ENCODE measurements at places on chromosomes 6 and 20. TPM values are rescaled to one million over a fixed set of nuclear protein-coding genes. Genes with fewer than 3 reads are reported as not detected.

GRCh38 chr6:16630026-16630643, 131.1 kb downstream of the ATXN1 start:
- H3K36me3 ChIP-seq: no peaks in the 10 kb centered on the region
- H3K4me3 ChIP-seq: no peak overlapping the region
- H3K4me1 ChIP-seq: no peaks in the 10 kb centered on the region
- H3K27ac ChIP-seq: no peak overlapping the region

- no peaks in the 10 kb centered on the region for H3K36me3 ChIP-seq
- H3K27ac ChIP-seq: no peak overlapping the region
- no peak for DNase-seq
- H3K27me3 ChIP-seq: no peaks in the 10 kb centered on the region
- H3K4me3 ChIP-seq: no peak overlapping the region
Observed at GRCh38 chr20:21430020-21430419, 32.7 kb upstream of the NKX2-4 start.

DNA sequence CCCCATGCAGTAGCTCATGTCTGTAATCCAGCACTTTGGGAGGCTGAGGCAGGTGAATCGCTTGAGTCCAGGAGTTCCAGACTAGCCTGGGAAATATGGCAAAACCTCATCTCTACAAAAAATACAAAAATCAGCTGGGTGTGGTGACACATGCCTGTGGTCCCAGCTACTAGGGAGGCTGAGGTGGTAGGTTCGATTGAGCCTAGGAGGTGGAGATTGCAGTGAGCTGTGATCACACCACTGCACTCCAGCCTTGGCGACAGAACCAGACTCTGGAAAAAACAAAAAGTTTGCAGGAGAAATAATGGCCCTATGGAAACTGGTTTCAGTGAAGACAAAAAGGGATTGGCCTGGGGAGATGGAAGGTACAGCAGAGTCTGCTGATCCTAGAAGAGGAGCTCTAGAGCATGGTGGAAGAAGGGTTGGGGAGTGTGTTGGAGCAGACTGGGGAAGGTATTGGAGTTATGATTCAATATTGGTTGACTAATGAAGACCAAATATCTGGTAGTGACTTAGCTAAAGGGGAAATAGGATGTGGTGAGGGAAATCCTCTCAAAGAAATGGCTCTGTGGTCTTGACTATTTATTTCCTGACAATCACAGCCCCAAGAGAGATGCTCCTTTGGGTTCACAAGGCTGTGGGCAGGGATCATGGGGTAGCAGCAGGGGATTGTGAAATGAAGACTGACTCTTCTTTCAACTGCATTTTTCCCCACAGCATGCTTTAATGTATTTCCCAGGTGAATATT, 281.9 kb downstream of the UTRN start:
- H3K4me1 ChIP-seq: peaks cover 12% of the 10 kb centered on the region
- no peaks in the 10 kb centered on the region for H3K27me3 ChIP-seq
- DNase-seq: no peak
- no peak overlapping the region for H3K4me3 ChIP-seq
- no peaks in the 10 kb centered on the region for H3K36me3 ChIP-seq

- no peak for DNase-seq
- no peak overlapping the region for H3K4me3 ChIP-seq
- H3K27me3 ChIP-seq: no peaks in the 10 kb centered on the region
- no peaks in the 10 kb centered on the region for H3K4me1 ChIP-seq
Observed at GRCh38 chr6:89776583-89777233, 42.9 kb downstream of the MDN1 start.

- H3K27ac ChIP-seq: no peak overlapping the region
- no peak overlapping the region for H3K4me3 ChIP-seq
- no peaks in the 10 kb centered on the region for H3K36me3 ChIP-seq
- H3K4me1 ChIP-seq: peaks cover 3% of the 10 kb centered on the region
Observed at GRCh38 chr6:151551223-151551857, 57.5 kb downstream of the CCDC170 start.

DNA sequence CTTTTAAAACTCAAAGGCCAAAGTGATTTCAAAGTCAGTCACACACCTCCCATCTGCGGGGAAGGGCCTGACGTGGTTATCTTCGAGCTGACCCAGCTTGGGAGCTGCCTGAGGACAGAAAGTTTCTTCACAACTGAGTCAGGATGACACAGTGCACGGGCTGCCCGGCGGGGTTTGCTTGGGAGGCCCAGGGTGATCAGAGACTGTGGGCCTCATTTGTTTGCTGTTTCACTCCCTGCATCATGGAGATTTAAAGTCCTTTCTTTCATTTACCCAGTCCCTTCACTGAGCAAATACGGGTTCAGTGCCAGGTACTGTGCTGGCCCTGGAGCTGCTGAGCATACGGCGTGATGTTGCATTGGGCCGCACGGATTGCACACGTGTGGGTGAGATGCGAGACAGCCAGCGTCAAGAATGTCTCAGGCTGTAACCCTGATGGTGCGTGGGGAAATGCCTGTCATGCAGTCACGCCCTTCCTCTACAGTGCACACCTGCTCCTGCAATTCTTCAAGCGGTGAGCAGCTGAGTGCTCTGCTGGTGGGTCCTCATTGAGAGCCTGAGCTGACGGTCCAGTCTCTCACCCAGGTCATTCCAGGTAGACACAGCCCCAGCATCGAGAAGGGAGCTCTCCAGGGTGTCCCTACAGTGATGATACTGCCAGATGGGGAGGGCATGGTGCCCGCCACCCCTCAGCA, 82.7 kb upstream of the PMEPA1 start:
- no peaks in the 10 kb centered on the region for H3K36me3 ChIP-seq
- DNase-seq: peak; percentile 62

DNA sequence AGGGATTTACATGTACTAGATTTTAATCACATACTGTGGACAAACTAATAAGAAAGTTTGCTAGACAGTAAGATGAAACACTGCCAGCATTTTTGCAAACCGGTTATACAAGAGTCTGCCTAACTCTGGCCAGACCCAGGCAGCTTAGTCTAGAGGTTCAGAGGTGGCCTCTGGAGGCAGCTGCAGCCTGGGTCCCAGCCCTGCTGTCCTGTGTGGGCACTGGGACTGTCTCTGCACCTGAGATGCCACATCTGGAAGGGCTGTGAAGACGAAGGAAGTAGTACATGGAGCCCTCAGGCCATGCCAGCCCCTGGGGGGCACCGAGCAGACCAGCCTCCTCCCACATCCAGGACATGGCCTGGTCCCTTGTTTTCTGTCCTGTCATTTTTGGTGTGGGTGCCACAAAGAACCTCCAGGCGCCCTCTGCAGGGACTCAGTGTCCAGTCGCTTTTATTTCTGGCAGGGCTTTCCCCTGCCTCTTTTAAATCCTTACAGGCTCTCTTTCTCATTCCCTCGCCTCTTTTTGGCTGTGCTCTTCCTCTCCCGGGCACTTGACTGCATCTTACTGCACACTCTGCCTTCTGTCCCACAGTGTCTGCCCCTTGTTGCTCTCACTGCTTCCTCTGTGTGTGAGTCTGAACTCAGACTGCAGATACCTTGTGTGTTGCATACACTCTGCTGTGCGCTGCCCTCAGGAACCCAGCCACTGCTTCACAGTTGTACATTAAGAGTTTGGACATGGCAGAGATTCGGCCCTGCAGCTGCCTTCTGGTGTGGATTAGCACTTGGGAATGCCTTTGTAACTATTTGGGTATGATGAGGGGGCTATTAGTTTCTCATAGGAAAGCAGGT, 216.7 kb downstream of the ZDHHC14 start:
- H3K4me1 ChIP-seq: peaks cover 9% of the 10 kb centered on the region
- H3K36me3 ChIP-seq: no peaks in the 10 kb centered on the region
- H3K4me3 ChIP-seq: no peak overlapping the region
- H3K27me3 ChIP-seq: no peaks in the 10 kb centered on the region
- no peak overlapping the region for H3K27ac ChIP-seq

DNA sequence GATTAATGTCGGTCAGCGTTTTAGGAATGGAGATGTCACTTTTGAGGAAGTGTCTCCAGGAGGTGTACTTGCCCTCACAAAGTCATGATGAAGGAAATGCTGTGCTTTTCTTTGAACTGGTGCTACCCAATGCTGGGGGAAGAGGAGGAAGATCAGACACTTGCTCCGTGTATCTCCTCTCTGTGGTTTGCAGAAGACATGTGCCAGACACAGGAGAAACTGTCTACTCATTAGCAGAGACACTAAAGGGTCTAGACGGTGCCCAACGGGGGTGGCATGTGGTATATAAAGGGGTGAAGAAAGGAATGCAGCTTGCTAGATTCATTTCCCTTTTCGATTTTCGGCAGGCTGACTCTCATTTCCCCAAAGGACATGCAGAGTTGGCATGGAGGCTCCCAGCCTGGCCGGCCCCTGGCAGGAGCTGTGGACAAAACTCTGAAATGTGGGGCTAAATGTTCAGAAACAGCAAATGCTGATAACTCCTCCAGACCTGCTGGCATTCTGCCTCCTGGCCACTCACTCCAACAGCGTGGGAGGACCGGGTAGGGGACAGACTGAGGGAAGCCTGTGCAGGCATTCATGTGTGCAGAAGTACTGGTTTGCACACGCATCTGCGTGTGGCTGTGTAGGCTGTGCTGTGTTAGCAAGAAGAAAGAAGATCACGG, 59.6 kb upstream of the QKI start:
- H3K27ac ChIP-seq: peak overlapping the region; percentile 53
- no peaks in the 10 kb centered on the region for H3K36me3 ChIP-seq

- no peak for DNase-seq
- H3K27me3 ChIP-seq: no peaks in the 10 kb centered on the region
- H3K27ac ChIP-seq: no peak overlapping the region
- H3K36me3 ChIP-seq: no peaks in the 10 kb centered on the region
Observed at GRCh38 chr20:41228858-41229257, 88.7 kb downstream of the ZHX3 start.

DNA sequence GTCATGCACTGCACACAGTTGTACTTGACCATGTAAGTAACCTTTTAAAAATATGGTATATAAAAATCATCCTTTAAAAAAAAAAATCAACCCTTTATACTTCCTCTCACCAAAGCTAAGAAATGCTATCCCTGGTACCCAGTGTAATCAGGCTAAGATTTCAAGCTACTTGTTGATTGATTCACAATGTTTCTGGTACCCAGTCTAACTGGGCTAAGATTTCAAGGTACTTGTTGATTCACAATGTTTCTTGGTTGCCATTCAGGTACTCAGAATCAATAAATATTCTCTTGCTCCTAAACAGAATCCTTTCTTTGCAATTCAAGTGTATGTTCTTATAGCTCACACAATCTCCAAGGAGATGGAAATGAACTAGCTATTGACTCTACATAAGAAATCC, 76.4 kb downstream of the SMLR1 start:
- H3K27me3 ChIP-seq: no peaks in the 10 kb centered on the region
- H3K27ac ChIP-seq: no peak overlapping the region
- no peaks in the 10 kb centered on the region for H3K4me1 ChIP-seq
- H3K4me3 ChIP-seq: no peak overlapping the region
- no peaks in the 10 kb centered on the region for H3K36me3 ChIP-seq
- DNase-seq: no peak

- no peak for DNase-seq
- no peaks in the 10 kb centered on the region for H3K4me1 ChIP-seq
- no peak overlapping the region for H3K27ac ChIP-seq
- no peak overlapping the region for H3K4me3 ChIP-seq
- H3K27me3 ChIP-seq: no peaks in the 10 kb centered on the region
Observed at GRCh38 chr6:107794771-107795170, 29.3 kb downstream of the SCML4 start.

- no peak overlapping the region for H3K4me3 ChIP-seq
- H3K27me3 ChIP-seq: no peaks in the 10 kb centered on the region
- H3K36me3 ChIP-seq: no peaks in the 10 kb centered on the region
- no peak overlapping the region for H3K27ac ChIP-seq
Observed at GRCh38 chr6:44734886-44735629, 347.6 kb downstream of the CDC5L start.

DNA sequence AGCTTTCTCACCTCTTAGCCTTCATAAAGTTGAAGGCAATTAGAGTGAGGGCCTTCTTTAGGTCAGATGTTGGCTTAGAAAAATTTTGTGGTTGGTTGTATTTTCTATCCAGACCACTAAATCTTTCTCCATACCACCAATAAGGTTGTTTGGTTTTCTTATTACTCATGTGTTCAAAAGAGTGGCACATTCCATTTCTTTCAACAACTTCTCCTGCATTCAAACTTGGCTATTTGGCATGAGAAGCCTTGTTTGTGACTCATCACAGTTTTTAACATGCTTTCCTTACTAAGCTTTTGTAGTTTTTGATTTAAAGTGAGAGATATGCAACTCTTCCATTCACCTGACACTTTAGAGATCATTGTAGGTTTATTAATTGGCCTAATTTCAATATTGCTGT, 949.6 kb downstream of the TBC1D32 start:
- no peaks in the 10 kb centered on the region for H3K36me3 ChIP-seq
- no peak overlapping the region for H3K27ac ChIP-seq
- H3K4me3 ChIP-seq: no peak overlapping the region
- H3K27me3 ChIP-seq: no peaks in the 10 kb centered on the region
- DNase-seq: no peak

- peak overlapping the region; percentile 67 for H3K27ac ChIP-seq
- H3K4me3 ChIP-seq: no peak overlapping the region
- no peaks in the 10 kb centered on the region for H3K27me3 ChIP-seq
- DNase-seq: peak; percentile 48
Observed at GRCh38 chr20:32481311-32482142, 103.6 kb downstream of the NOL4L start.

- no peaks in the 10 kb centered on the region for H3K27me3 ChIP-seq
- no peak for DNase-seq
- no peak overlapping the region for H3K27ac ChIP-seq
- peaks cover 12% of the 10 kb centered on the region for H3K4me1 ChIP-seq
- H3K36me3 ChIP-seq: no peaks in the 10 kb centered on the region
- no peak overlapping the region for H3K4me3 ChIP-seq
Observed at GRCh38 chr6:35161266-35161665, 20.1 kb upstream of the TCP11 start.

DNA sequence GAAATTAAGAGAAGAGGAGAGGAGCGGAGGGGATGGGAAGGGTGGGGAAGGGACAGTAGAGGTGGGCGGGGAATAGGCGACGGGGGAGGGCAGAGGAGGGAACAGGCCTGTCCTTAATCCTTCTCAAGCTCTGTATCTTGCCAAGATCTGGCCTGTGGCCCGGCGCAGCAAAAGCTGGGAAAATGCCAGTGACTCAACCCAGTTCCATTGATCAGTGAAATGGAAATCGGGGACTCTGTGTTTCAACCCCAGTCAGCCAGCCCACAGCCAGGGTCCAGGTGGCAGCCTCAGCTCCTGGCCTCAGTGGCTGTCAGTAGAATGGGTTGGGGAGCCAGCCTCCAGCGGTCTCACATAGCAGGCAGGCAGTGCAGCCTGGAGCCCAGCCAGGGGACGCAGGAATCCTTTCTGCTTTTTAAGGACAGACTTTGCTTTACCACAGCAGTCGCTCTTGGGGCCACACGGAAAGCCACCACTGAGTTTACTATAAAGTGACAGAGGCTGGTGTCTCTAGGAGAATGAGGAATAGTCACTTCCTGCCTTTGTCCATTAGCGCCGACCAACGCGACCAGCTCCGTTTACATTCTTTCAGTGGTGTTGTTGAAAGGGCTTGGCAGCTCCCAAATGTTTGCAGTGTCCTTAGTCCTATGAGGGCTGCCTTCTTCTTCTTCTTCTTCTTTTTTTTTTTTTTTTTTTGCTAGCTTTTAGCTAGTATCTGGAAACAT, 128.0 kb downstream of the RIN2 start:
- peak overlapping the region; percentile 73 for H3K27ac ChIP-seq
- no peaks in the 10 kb centered on the region for H3K27me3 ChIP-seq
- H3K4me1 ChIP-seq: peaks cover 21% of the 10 kb centered on the region
- H3K36me3 ChIP-seq: no peaks in the 10 kb centered on the region

GRCh38 chr6:126909493-126909892, 209.0 kb upstream of the RSPO3 start:
- no peaks in the 10 kb centered on the region for H3K36me3 ChIP-seq
- DNase-seq: no peak
- no peaks in the 10 kb centered on the region for H3K4me1 ChIP-seq

The NECAB3 gene
- 39.0 TPM for total RNA-seq

The ID4 gene
- 16.5 TPM for total RNA-seq

The SLC17A2 gene
- total RNA-seq: not detected

The MRPS26 gene
- 40.1 TPM for total RNA-seq
